ENCODE measurements at places on chromosomes 7 and 10. TPM values are rescaled to one million over a fixed set of nuclear protein-coding genes. Genes with fewer than 3 reads are reported as not detected.

DRGX gene
- total RNA-seq, result not detected

PAX2 gene
- total RNA-seq, result not detected

PLCE1 gene
- total RNA-seq, result 4.6 TPM

COL1A2 gene
- 78.1 TPM for total RNA-seq

NRP1 gene
- total RNA-seq, result 175 TPM

GRCh38 chr7:115015619-115016018, 93.7 kb downstream of the MDFIC start:
- DNase-seq, result no peak

DNA sequence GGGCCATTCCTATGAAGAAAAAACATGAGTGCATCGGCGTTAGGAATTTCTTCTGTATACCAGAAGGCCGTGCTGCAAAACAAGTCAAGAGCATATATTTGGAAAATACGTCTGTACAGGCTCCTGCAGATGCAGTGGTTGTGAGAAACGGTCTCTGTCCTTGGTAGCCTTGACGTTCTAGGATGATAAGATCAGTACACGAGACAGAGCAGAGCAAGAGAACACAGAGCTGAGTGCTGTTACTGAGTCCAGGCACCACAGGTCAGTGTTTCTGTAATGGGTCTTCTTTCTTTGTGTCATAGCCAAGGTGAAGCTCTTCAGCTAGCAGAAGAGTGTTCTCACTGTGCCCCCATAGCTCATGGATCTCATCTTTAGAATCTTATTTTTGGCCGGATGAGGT, 62.8 kb downstream of the WDR37 start:
- no peak for DNase-seq

DNA sequence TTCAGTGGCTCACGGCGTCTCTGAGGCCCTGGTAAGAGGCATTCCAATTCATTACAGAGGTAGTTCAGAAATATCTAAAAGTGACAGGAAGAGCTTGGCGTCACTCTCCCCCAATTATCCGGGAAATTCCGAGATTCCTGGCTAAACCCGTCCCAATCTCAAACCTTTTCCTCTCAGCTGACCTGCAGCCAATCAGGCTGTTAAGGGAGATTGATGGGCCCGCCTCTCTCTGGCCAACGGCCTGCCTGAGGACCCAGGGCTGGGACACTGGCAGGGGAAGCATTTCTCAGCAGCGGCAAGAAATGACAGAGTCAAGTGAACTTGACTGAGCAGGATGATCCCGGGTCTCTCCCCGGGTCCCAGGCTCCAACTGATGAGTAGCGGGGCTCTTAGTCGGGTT, 72.3 kb downstream of the EBF3 start:
- DNase-seq, result no peak

DNA sequence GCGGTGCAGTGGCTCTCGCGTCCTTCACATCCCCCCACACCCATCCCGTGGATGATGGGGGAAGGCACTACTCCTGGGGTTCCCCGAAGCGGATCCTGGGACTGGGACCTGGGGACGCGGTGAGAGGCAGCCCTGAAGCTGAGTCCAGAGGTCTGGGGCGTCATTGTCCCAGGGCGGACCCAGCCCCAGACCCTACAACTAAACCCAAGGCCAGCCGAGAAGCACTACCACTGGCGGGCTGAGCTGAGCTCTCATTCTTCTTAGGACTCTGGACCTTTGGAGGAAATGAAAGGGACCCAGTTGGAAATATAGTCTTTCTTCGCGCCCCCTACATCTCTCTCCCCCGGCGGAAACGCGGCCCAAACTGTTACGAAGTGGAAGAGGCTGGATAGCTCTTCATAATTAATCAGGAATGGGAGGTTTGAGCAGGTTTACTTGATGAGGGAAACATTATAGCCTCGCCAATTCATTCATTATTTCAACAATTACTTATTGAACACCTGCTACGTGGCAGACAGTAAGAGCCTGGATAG, 389 bp upstream of the FBXL15 start:
- no peak for DNase-seq

- no peak for DNase-seq
Measured at GRCh38 chr7:133778472-133778871, 348.7 kb upstream of the LRGUK start.

GRCh38 chr7:101684983-101685330, 55.9 kb upstream of the MYL10 start:
- no peak for DNase-seq
